Testis (tissue), 5 donors: ENCODE measurements at places on chromosomes 4 and X. TPM values are rescaled to one million over a fixed set of nuclear protein-coding genes. Genes with fewer than 3 reads are reported as not detected.

DNA sequence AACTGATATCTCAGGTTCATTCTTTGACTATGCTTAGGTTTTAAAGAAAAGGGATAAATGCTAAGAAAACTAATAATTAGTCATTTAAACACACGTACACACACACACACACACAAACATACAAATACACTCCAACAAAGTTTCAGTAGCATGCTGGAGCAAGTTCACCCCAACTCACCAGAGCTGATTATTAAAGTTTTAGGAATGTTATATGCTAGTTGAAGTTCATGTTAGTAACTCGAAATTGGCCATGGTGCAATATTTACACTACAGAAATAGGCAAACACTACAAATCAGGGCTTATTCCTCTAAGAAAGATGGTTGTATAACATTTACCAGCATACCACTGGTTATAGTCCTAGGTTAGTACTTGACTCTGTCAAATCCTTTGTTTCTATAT lies 384.0 kb upstream of the DIPK2B start:
- no peak for DNase-seq
- no peaks in the 10 kb centered on the region for H3K4me1 ChIP-seq
- H3K4me3 ChIP-seq, result no peak overlapping the region

DNA sequence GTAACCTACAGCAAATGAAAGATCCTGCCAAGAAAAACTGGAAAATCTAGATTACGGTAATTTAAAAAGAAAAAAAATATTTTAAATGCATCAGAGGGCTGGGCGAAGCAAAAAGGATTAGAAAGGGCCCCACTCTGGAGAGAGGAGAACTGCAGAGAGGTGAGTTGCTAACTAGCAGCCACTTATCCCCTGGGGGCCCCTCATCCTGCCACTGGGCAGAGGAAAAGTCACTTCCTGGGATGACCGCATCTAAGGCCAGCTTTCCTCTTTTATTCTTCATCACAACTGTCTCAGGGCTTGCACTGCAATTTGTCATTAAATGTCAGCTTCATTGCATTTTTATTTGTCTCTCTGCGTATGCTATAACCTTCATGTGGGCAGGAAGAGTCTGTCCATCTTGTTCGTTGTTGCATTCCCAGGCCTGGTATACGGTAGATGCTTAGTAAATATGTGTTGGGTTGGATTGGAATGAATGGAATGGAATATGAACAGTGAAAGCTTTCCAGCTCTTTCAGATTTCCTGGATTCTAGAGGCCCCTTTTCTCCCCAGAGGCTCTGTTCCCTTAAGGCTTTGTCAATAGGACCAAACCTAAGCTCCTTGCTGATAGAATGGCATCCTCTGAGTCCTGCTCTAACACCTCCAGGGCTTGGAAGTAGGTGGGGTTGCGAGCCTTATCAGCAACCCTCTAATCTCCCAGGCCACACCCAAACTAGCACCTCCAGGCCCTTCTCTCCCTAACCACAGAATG lies 58.9 kb downstream of the TLR10 start:
- H3K4me1 ChIP-seq, result no peaks in the 10 kb centered on the region
- no peaks in the 10 kb centered on the region for H3K27me3 ChIP-seq
- H3K36me3 ChIP-seq, result no peaks in the 10 kb centered on the region
- H3K27ac ChIP-seq, result no peak overlapping the region
- no peak for DNase-seq

GRCh38 chr4:64341711-64342110 lies 67.5 kb downstream of the TECRL start:
- DNase-seq, result no peak
- no peaks in the 10 kb centered on the region for H3K36me3 ChIP-seq
- no peaks in the 10 kb centered on the region for H3K27me3 ChIP-seq
- H3K4me1 ChIP-seq, result no peaks in the 10 kb centered on the region
- no peak overlapping the region for H3K4me3 ChIP-seq

Gene UGT2A1
- not detected for total RNA-seq

DNA sequence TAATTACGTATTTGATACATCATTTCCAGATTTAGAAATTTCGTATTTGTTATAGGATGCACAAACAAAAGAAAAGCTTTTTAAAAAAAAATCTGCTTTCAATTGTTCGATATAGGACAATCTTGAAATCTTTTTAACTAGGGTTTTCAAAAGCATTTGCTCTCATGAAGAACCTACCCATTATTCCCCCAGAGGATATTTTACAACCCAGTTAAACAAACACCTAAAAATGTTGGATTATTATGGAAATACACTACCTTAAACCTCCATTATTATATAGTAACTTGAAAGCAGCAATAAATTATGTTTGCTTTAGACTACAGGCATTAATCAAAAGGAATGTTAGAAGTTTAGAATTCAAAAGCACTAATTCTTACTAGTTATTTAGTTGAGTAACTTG lies 110.5 kb downstream of the PTPN13 start:
- H3K4me3 ChIP-seq, result no peak overlapping the region
- no peak overlapping the region for H3K27ac ChIP-seq
- H3K4me1 ChIP-seq, result no peaks in the 10 kb centered on the region
- no peak for DNase-seq
- H3K36me3 ChIP-seq, result no peaks in the 10 kb centered on the region

GRCh38 chr4:113328514-113328913 lies 279.1 kb downstream of the ANK2 start:
- peak; percentile 28 for DNase-seq
- H3K27ac ChIP-seq, result no peak overlapping the region
- H3K4me3 ChIP-seq, result no peak overlapping the region
- no peaks in the 10 kb centered on the region for H3K27me3 ChIP-seq
